ENCODE measurements at places on chromosomes 12 and 14. TPM values are rescaled to one million over a fixed set of nuclear protein-coding genes. Genes with fewer than 3 reads are reported as not detected.

The TBX3 gene
- total RNA-seq = 28.7 TPM

The KCNC2 gene
- total RNA-seq = not detected

The NKX2-1 gene
- total RNA-seq = 0.03 TPM

The NUMB gene
- total RNA-seq = 34.7 TPM

The C12orf50 gene
- total RNA-seq = not detected

The TAS2R9 gene
- total RNA-seq = not detected

The LRIG3 gene
- 5.4 TPM for total RNA-seq

The LGR5 gene
- not detected for total RNA-seq

The STYK1 gene
- 0.28 TPM for total RNA-seq

The CAPRIN2 gene
- 29.7 TPM for total RNA-seq

All from A549 treated with CORT108297 at 1 μM for 4 hours (cell line).